Activated CD8-positive, alpha-beta T cell treated with anti-CD3 and anti-CD28 coated beads for 36 hours (primary cell): ENCODE measurements at places on chromosomes 6 and 20. TPM values are rescaled to one million over a fixed set of nuclear protein-coding genes. Genes with fewer than 3 reads are reported as not detected.

DNA sequence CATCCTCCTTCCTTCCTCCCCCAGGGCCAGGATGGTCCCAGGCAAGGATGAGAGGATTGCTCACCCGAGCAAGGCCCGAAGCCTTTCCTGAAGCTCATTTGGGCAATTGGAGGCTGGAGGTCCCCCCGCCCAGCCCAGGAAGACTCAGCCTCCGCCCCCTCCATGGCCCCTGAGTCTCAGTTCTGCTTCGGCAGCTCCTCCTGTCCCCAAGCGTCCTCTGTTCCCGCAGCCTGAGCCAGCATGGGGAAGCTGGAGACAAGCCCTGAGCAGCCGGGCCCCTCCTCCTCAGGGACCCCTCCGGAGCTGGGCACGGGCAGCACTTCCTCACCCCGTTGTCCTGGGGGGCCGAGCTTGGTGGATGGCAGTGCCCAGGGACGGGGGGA lies 26.0 kb downstream of the SLC17A9 start:
- H3K27ac ChIP-seq, result no peak overlapping the region
- peaks cover 38% of the 10 kb centered on the region for H3K4me1 ChIP-seq
- DNase-seq, result no peak
- H3K27me3 ChIP-seq, result peaks cover 45% of the 10 kb centered on the region

DNA sequence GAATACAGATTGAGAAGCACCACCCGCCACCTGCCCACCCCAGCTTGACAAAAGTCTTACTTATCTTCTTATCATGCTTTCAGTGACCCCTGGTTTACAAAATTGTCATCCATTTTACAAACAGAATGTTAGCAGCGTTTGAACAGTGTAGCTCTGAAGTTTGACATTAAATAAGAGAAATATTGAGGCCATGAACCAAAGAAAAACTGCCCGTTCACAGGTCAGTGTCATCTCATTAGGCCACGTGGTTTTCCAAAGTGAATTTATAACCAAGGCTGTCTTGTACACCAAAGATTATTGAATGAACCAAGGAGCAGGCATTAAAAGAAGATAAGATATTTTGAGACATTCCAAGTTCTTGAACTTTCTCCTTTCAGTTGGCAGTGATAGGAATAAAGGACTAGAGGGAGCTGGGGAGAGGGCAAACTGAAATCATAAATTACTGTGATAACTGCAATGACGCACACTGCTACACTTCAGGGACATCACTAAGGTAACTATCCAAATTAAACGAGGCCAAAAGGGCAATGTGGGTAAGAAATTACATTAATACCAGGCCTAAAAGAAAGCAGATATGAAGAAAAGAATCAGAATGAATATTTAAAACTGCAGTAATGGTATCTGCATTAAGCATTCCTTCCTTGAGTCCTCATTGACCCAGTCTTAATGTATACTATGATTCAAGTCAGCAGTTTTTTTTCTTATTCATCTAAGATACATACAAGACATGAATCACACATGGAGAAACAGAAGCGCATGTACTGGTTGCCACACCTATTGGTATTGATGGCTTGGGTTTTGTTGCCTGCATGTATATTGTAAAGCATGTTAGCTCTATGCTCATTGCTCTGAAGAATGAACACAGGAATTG lies 159.8 kb upstream of the ARG1 start:
- H3K36me3 ChIP-seq, result peaks cover 19% of the 10 kb centered on the region
- DNase-seq, result no peak
- no peaks in the 10 kb centered on the region for H3K27me3 ChIP-seq
- H3K4me1 ChIP-seq, result peaks cover 31% of the 10 kb centered on the region
- H3K4me3 ChIP-seq, result no peak overlapping the region

DNA sequence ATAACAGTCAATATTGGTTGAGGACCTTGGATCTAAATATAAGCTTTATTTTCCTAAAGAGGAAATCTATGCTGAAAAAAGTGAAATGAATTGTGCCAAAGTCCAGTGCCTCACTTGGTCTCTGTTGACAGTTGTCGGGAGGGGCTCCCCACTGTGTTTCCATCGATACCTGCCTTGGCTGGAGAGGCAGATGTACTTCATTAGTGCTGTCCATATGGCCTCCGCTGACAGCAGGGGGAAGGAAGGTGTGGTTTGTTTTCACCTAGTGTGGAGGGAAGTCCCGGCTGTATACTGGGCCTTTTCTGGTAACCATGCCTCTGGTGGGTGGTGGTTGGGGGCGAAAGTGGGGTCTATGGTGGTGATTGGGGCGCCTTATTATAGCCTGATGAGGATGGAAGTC lies 42.7 kb downstream of the CD2AP start:
- H3K36me3 ChIP-seq, result peaks cover 10% of the 10 kb centered on the region
- no peak overlapping the region for H3K27ac ChIP-seq
- H3K4me1 ChIP-seq, result peaks cover 57% of the 10 kb centered on the region

- H3K4me3 ChIP-seq, result no peak overlapping the region
- no peak for DNase-seq
- H3K27ac ChIP-seq, result no peak overlapping the region
- H3K36me3 ChIP-seq, result no peaks in the 10 kb centered on the region
Measured at GRCh38 chr6:7933794-7934193, 23.2 kb upstream of the TXNDC5 start.

GRCh38 chr6:44342052-44342451 lies 398 bp upstream of the SPATS1 start:
- H3K27me3 ChIP-seq, result peaks cover 32% of the 10 kb centered on the region
- no peak overlapping the region for H3K4me3 ChIP-seq
- DNase-seq, result no peak

GRCh38 chr6:156867121-156867520 lies 89.9 kb downstream of the ARID1B start:
- peak overlapping the region; percentile 48 for H3K27ac ChIP-seq
- no peaks in the 10 kb centered on the region for H3K27me3 ChIP-seq
- H3K36me3 ChIP-seq, result peaks cover 3% of the 10 kb centered on the region
- H3K4me1 ChIP-seq, result peaks cover 71% of the 10 kb centered on the region

- peak overlapping the region; percentile 90 for H3K27ac ChIP-seq
- no peaks in the 10 kb centered on the region for H3K27me3 ChIP-seq
- peak overlapping the region; percentile 25 for H3K4me3 ChIP-seq
- peak; percentile 59 for DNase-seq
Measured at GRCh38 chr20:48758206-48758820, 69.5 kb downstream of the PREX1 start.

Gene EFCAB8
- total RNA-seq, result 0.92 TPM

Gene FILIP1
- 0.07 TPM for total RNA-seq

Gene NANP
- total RNA-seq, result 7.6 TPM

Gene SRSF12
- 1.1 TPM for total RNA-seq

Gene LY6G6F
- not detected for total RNA-seq

Gene SLC22A7
- total RNA-seq, result not detected

Gene SYS1
- 20.7 TPM for total RNA-seq

Gene LY6G6C
- not detected for total RNA-seq

Gene FOXS1
- total RNA-seq, result not detected

Gene ARMC12
- total RNA-seq, result 1.0 TPM

Gene HEY2
- not detected for total RNA-seq
